Activated CD8-positive, alpha-beta memory T cell treated with anti-CD3 and anti-CD28 coated beads, Interleukin-2, amount 10 ng/mL, durations not matched to agents 7 days and 5 days (primary cell): ENCODE measurements at places on chromosomes 1 and 21. TPM values are rescaled to one million over a fixed set of nuclear protein-coding genes. Genes with fewer than 3 reads are reported as not detected.
A peak's percentile ranks its signal among the peaks of the same experiment; 100 is the strongest.

The SLAMF1 gene
- total RNA-seq = 59.3 TPM

DNA sequence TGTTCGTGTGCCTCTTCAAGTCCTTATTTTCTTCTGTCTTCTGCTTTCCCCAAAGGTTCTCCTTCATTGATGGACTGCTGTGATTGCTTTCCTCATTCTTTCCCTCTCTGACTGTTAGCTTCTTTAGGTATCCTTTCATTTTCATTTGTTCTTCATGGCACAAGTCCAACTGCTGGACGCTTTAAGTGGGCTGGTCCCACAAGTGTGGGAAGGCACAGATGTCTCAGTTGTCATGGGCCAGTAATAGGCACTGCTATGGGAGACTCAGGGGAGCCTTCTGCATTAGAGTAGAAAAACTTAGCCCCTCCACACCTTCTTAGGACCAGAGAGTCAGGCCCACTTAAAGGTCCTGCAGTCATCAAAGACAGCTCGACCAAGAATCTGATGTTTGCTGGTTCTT is 122.3 kb upstream of the C1orf105 start:
- no peak for DNase-seq

GRCh38 chr1:54463259-54464030 is 57.3 kb upstream of the SSBP3 start:
- no peak for DNase-seq

The PTPRU gene
- 0.47 TPM for total RNA-seq

The SPATA17 gene
- not detected for total RNA-seq

The SYCP1 gene
- total RNA-seq = not detected

The OR2M2 gene
- not detected for total RNA-seq

- DNase-seq = peak; percentile 70
Measured at GRCh38 chr1:117735045-117735992, 129.5 kb downstream of the TENT5C start.

The APCS gene
- total RNA-seq = not detected

DNA sequence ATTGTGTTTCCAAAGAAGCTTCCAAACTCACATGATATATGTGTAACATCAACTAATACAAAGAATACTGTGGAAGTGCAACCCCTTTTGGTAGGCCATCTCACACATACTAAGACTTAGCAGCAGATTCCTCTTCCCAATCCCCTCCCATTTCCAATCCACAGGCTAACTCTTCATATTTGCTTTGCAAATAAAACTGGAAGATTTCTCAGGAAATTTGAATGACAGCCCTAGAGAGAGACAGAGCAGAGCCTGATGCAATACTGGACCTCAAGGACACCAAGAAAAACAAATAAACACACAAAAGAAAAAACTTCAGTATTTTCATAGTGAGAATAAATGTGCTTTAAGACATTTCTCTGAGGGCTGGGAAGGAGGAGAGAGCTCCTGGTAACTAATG is 190.2 kb upstream of the BRINP3 start:
- no peak for DNase-seq

DNA sequence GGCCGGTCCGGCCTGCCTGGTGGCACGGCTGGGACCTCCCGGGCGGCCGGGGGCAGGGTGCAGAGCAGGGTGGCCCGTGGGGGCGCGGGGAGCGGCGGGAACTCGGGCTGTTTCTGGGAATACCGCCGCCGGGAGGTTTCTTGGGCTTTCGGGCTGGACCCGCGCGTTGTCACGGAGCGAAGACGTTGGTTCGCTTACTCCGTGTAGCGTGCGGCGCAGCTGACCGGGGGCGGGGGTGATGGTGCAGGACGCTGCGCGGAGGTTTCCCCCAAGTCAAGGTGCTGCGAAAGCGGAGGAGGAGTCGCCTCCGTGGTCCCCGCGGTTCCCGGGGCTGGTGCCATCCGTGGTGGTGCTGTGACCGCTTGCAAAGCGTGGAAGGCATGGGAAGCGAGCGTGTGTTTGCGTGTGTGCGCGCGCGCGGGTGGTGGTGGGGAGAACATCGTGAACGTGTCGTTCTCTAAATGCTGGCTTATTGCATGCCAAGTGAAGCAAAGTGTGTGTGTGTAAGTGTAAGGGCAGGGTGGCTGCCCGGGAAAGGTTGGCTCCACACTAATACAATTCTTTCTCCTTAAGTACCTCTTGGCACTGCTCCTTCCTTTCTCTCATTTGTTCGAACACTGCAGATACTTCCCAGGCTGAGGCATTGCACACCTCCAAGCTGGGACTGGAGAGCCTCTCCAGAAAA is 1.1 kb downstream of the RYR2 start:
- no peak for DNase-seq

DNA sequence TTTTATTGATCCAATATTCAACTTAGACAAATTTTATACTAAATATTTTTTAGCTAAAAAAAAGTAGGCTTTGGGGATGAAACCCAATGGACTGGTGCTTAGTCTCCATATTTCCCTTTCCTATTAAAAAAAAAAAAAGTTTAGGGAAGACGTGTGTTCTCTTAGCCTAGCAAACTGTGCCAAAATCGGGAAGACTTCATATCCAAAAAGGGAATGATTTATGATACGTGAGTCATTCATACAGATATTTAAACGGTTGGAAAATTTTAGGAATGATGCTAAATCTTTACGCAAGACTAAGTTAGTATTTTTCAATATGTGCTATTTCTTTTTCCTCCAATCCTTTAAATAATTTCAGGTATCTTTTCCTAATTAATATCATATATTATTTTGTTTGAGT is 50.7 kb downstream of the SPATA17 start:
- no peak for DNase-seq

DNA sequence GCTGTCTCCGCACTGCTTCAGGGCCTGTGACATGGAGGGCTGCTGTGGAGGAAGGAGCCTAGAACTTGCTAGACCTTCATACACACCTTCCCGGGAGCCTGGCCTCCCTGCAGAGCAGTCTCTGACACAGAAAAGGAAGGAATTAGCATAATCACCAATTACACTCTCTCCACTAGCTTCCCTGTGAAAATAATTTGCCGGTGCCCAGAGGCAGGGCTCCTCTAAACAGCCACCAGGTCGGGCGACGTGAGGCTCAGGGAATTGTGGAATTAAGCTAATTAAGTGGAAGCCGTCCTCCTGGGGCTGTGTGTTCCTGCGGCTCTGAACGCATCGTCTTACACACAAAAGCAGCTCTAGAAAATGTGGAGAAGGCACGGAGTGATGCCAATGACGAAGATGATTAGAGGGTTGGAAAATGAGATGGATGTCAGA is 82.6 kb downstream of the NENF start:
- no peak for DNase-seq

DNA sequence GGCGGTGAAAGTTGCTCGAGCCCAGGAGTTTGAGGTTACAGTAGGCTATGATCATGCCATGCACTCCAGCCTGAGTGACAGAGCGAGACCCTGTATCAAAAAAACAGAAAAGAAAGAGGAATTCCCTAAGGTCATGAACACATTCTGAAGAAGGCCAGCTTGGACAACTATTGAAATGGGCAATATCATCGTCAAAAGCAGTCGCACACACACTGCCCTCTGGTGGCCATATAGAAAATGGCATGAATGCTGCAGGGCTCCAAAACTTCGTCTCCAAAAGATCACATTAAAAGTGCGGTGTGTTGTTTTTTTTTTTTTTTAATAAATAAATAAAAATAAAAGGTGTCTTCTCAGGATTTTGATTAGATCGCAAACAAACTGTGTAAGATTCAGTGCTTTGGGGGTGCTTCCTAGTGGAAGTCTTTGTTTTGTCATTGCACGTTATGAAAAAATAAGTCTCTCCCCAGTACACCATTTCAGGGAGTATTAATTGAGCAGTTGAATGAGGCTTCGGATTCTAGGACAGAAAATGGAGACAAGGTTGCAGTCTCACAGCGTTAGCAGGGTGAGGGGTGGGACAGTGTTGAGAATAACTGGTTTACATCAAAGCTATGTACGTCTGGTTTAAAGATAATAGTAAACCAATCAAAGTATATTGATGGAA is 87.5 kb upstream of the FMN2 start:
- no peak for DNase-seq

- DNase-seq = no peak
Measured at GRCh38 chr1:174191349-174191862, 32.1 kb downstream of the RABGAP1L start.

DNA sequence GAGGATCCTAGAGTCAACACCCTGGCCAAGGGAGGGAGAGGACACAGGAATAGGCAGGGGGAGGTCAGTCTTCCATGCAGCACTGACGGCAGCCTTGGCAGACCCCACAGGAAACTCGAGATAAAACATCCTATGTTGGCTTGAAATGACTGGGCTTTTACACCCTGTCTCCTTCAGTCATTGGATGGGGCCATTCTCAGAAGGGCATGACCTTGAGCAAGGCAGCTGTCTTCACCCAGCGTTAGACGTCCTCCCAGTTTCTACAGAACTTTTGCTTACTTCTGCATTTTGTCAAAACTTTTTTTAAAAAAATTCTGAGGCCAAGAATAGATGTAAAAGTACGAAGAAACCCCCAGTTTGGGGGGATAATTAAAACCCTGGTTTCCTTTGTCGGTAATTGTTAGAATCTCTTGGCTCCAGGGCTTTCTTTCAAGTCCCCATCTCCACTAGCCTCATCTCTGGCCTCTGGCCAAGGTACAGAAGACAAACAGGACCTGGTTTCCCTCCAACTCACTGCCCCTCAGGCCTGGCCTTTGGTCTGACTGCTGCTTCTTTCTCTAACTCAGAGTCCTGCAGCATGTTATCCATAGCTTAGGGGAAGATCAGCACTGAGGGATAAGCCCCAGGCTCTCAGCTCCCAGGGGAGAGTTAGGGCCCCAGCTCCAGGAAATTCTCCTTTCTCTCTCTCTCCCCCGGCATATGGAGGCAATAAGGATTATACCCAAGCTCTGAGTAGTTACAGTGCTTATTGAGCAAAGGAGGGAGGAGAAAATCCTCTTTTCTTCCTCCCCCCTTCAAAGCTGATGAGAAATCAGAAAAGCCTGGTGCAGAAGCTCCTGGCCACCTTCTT is 51.6 kb upstream of the KCND3 start:
- DNase-seq = no peak

DNA sequence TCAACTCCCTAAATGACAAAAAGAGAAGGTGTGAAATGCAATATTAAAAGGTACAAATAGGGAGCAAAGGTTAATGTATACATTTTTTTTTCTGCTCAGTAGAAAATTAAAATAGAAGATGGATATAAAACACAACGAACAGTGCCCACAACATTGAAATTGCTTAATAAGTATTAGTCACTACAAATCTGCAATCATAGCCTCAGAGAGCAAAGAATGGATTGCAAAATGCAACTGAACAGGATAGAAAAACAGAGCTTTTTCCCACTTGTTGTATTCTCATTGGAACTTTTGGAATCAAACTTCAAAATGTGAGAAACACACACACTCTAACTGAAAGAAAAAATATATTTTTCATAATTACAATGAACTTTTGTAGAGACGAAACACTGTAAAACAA is 552.2 kb upstream of the NCAM2 start:
- no peak for DNase-seq
